ENCODE measurements at places on chromosomes 3 and 15.

DNA sequence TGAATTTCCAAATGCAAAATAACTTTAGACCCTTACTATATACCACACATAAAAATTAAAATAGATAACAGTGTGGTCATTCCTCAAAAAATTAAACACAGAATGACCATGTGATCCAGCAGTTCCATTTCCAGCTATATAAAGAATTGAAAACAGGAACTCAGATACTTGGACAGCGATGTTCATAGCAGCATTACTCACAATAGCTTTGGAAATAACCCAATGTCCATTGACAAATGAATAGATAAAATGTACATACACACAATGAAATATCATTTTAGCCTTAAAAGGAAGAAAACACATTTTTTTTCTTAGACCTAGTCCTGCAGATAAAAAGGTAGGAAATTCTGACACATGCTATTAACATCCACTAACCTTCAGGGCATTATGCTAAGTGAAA lies 26.7 kb downstream of the RAD51 start:
- no peak for DNase-seq

DNA sequence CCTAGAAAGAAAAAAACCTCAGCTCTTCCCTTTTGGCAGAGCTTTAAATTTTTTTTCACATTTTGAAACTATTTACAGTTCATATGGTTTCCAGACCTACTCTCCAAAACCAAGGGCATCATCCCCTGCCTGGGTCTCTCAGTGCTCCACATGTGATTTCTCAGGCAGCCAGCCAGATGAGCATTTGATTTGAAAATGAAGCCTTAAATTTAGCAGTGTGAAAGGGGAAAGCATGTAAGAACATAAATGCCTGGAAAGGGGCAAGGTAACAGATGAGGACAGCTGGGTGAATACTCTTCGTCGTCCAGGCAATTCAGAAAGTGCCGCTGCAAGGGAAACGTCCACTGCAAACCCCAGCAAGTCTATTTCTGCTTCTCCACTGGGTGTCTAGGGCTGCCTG lies 94.8 kb downstream of the ATP8B4 start:
- DNase-seq = no peak

- DNase-seq = no peak
Observed at GRCh38 chr3:66338927-66339326, 118.1 kb downstream of the SLC25A26 start.

DNA sequence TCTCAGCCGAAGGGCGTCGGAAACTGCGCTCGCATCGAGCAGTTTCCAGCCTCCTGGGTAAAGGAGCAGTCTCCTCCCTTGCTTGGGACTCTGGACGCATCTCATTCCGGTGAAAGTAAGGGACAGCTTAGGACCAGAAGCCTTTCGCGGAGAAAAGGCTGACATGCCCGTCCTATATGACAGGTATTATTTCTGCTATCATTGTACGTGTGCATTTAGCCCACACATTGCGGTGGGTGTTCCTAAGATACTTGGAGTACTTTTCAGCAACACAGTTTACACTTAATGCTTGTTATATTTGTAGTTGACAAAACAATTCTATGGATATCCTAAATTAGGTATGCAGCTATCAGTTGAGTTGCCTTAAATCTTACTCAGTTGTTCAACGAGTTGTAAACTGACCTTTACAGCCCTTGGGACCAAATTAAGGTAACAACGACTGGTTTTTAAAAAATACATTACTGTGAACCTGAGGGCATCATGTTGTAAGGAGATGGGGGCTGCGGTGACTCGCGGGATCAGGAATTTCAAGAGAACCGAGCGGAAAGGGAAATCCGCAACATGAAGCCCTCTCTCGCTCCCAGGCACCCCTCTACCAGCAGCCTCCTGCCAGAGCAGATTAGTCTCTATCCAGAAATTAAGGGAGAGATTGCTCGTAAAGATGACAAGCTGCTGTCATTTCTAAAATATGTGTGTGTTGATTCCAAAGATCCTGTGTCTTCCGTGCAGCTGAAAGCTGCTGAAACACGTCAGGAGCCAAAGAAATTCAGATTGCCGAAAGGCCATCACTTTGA lies 632 bp upstream of the COPS2 start:
- DNase-seq = no peak

DNA sequence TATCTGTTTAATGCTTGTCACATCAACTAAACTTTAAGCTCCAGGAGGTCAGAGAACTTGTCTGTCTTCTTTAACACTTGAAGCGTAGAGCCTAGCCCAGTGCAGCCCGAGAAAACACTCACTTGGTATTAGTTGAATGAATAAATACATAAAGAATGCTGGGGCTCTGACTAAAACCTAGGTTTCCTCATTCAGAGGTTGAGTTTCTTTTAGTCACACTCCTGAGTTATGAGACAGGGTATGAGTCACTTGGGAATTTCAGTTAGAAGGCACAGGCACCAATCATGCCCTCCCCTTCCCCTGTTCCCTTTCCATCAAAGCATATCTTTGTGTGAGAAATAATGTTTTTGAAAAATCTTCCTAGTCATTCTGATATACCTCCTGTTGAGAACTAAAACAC lies 589.8 kb upstream of the DPPA4 start:
- no peak for DNase-seq

Data from activated T-helper 1 cell treated with anti-CD3 and anti-CD28 coated beads, Interleukin-2, amount 50 U/mL, for 16 hours (primary cell).